ENCODE measurements at places on chromosomes 1 and 21.

- no peak for DNase-seq
These were observed 9.9 kb downstream of the CEP104 start for GRCh38 chr1:3847081-3847480.

DNA sequence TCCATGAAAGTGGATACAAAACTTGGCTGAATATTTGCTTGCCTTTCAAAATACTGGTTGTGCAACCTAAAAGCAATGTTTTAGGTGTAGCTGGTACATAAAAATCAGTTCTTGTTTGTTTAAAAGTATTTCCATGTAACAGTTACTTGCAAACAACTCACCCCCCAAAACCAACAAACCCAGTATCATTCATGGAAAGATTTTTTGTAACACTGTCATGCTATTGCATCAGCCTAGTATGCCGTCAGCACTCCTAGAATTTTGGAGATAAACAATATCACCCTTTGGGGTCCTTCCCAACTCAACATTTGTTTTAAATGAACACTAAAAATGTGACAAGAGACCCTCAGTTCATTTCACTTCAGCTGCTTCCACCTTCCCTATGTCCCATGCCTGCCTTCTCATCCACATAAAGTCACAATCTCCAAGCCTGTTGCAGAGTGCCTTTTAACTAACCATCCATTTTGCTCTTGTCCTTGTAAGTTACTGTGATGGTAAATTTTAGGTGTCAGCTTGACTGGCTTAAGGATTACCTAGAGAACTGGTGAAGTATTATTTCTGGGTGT, 425.3 kb downstream of the DUSP10 start:
- no peak for DNase-seq

- no peak for DNase-seq
These were observed 25.9 kb downstream of the ARHGEF16 start for GRCh38 chr1:3480369-3480719.

GRCh38 chr1:41783189-41783639, 135.5 kb downstream of the HIVEP3 start:
- no peak for DNase-seq

- no peak for DNase-seq
These were observed 11.3 kb upstream of the IL22RA1 start for GRCh38 chr1:24154215-24154614.

DNA sequence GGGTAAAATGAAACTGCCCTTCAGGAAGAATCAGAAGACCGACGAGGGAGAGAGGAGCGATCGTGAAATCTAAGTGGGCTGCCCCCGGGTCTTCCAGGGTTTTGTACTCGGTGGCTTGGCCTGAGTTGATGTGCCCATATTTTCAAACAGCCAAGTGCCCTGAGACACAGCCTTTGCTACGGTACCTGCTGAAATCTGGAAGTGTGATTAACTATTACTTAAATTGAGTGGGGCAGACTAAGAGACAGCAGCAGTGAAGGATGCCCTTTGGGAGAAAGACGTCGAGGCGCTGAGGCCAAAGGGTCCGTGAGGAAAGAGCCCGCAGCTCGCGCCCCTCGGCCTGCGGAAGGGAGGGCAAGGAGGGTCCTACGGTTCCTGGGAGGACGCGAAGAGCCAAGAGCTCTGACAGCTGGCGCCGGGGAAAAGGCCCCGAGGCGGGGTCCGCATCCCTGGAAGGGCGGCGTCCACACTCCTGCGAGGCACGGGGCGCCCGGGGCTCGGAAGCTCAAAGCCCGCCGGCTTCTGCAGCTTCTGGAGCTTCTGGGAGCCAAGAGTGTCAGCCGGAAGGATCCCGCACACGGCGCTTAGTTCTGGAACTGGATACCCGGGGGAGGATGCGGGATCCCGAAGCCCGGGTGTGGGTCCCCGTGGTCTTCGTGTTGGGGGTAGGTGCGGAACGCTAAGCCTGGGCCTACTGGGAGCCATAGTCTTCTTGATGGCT, 15.4 kb upstream of the RNU1-4 start:
- DNase-seq: no peak

DNA sequence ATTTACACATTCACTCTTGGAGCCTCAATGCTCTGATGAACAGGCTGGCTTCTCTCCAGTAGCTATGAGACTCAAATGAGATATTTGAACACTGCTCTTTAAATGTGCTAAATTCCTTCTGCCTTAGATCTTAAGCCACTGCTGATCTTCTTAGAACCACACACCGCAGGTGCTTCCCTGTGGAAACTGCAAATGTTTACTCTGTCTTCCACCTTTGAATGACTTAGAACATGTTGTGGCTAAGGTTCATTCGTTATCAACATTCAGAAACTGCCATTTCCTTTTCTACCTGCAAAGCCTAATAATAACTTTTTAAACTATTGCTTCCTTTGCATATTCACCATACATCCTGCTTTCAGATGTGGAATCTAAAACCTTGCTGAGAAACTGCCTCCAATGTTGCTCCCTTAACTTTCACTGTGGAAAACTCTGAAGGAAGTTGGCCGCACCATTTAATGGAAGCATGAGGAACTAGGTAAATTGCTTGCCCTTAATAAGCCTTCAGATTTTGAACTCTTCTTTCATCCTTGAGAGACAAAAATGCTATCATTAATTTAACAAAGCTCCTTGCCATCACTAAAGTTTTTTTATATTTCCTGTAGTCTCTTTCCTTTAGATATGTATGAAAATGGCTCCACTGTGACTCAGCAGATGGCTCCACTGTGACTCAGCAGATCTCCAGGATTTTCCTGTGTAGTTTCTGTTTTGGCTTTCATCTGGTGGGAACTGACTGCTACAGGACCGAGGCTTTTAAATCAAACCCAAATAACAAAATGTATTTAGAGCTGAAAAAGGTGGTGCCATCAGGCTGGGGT, 143.8 kb downstream of the TNFSF18 start:
- no peak for DNase-seq

DNA sequence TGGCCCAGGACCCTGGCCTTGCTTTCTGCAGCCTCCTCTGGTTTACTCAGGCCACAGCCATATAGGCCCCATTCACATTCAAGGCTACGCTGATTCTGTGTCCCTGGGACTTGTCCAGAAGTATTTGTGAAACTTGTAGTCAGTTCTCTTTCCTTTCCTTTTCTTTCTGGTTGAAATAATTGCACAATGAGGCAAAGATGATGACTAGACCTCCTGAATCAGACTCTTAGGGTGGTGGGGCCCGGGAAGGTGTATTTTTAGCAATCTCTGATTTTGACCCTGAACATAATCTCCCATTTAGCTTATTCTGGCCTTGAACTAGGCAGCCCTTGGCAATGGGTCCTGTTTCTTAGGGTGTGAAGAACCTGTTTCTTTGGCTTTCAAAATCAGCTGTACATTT, 39.9 kb downstream of the STUM start:
- no peak for DNase-seq

DNA sequence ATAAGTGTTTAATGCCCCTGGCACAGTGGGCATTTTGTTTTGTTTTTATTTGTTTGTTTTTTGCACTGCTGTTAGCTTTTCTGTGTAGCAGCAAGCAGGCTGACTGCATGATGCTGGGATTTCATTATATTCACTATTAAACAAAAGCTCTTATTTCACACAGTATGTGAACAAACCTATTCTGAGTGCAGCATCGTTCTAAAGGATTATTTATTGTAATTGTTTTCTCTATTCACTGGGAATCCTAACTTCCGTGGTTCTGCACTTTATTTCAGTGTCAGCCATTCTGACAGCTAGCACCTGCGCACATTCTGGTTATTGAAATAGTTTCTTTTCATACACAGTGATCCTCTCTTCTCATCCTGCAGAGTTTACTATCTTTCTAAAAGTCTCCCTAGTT, 595.0 kb downstream of the NEGR1 start:
- DNase-seq: no peak

- no peak for DNase-seq
These were observed 132.9 kb downstream of the RHOU start for GRCh38 chr1:228867951-228868730.

DNA sequence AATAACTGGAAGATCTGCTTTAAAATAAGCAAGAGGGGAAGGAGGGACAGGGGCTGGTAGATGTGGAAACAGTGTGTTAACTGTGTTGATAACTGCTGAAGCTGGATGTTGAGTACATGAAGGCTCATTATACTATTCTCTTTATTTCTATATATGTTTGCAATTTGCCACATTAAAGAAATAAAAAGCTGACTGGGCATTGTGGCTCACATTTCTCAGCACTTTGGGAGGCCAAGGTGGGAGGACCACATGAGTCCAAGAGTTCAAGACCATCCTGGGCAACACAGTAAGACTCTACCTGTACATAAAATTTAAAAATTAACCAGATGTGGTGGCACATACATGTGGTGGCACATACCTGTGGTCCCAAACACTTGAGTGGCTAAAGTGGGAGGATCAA, 6.7 kb downstream of the ASH1L start:
- no peak for DNase-seq

- no peak for DNase-seq
These were observed 57.8 kb downstream of the NEGR1 start for GRCh38 chr1:72224506-72224905.

DNA sequence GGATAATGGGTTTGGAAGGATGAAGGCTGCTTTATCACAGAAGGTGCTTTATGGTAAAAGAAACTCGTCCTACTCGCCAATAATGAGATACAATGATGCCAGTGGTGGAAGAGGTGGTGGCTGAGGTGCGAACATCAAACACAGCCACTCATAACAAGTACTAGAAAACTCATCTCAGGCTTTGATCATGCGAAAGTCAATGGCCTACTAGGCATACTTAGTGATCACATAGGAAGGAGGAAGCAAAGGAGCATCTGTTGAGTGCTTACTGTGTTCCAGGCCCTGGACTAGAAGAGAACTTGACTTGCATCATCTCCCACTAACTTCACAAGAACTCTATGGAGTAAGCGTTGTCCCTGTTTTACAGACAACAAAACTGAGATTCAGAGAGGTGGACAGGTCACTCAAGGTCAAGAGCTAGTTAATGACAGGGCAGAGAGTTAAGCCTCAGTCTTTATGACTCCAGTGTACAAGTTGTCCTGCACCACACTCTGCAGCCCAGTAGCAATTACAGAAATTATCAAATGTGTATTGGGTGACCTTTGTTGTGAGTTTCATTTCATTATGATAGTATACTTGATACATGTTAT, 33.6 kb downstream of the RUNX1 start:
- DNase-seq: no peak

DNA sequence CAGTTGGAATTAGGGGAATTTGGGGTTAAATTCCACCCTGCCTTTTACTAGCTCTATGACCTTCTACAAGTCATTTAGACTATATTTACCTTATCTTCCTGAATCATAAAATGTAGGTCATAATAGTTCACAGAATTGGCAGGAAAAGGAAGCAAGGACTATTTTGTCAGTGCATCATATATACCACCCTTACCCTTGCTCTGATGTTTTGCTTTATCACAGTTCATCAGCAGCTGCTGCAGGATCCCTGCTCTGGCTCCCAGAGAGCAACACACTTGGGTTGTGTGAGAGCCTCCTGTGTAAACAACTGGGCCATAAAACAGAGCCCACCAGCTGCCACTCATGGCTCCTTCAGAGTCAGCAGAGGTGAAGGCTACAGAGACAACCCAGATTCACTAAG, 631.6 kb upstream of the CAMK1G start:
- DNase-seq: no peak

DNA sequence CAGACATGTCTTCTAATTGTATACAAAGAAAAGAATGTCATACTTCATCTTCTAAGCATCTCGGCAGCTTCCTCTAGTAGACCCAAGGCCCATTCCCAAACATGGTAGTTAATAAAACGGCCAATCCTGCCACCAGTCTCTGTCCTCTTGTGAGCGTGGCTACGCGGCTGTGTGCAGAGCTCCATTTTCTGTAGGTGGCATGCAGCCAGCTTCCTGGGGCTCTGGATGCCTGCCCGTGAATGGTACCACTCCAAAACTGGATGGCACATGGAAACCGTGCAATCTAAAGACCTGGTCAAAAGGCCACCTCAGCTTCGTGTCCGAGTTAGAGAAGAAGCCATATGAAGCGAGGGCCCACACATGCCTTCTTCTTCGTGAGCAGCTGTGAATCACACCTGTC, 110.7 kb downstream of the SIPA1L2 start:
- no peak for DNase-seq

- DNase-seq: no peak
These were observed 21.0 kb upstream of the LORICRIN start for GRCh38 chr1:153238527-153238926.

GRCh38 chr1:157357111-157357510, 195.2 kb downstream of the FCRL5 start:
- no peak for DNase-seq

- DNase-seq: no peak
These were observed 4.5 kb downstream of the FHL3 start for GRCh38 chr1:38000529-38001455.

DNA sequence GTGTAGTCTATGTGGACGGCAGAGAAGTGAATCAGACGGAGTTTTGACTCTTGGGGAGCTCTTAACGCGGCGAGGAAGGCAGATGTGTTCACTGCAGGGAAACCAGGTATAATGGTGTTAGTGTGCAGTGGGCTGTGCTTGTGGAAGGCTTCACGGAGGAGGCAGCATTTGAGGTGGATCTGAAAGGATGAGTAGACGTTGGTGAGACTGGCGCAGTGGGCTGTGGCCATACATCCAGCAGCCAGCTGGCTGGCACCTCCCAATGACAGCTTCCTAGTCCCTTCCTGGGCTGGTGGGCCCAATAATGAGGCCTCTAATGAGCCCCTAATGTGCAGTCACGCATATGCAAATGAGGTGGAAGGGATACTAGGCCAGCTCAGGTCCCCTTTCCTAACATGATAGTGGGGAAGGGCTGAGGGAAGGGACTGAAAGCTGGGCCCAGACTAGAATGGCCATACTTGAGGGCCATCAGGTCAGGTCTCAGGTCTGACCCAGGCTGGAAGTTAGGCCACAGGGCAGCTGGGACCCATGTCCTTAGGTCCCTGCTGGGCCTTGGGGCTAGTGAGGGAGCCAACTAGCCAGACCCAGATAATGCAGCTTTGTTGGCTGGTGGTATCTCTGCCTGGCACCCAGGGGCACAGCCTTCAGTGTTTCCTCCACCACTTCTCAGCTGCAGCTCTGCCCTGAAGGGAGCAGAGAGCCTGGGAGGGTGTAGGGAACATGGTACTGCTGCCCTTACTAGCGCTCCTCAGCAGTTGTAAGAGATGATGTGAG, 3.8 kb downstream of the MAP7D1 start:
- DNase-seq: no peak

GRCh38 chr21:33011462-33011861, 14.3 kb upstream of the OLIG2 start:
- DNase-seq: no peak

GRCh38 chr1:45542591-45542990, 8.0 kb upstream of the AKR1A1 start:
- DNase-seq: no peak

- DNase-seq: no peak
These were observed 13.5 kb downstream of the MOV10 start for GRCh38 chr1:112687785-112688496.
